ENCODE measurements at places on chromosomes 7 and 10.

- no peak for DNase-seq
Measured at GRCh38 chr10:85067955-85068354, 739.6 kb downstream of the CCSER2 start.

DNA sequence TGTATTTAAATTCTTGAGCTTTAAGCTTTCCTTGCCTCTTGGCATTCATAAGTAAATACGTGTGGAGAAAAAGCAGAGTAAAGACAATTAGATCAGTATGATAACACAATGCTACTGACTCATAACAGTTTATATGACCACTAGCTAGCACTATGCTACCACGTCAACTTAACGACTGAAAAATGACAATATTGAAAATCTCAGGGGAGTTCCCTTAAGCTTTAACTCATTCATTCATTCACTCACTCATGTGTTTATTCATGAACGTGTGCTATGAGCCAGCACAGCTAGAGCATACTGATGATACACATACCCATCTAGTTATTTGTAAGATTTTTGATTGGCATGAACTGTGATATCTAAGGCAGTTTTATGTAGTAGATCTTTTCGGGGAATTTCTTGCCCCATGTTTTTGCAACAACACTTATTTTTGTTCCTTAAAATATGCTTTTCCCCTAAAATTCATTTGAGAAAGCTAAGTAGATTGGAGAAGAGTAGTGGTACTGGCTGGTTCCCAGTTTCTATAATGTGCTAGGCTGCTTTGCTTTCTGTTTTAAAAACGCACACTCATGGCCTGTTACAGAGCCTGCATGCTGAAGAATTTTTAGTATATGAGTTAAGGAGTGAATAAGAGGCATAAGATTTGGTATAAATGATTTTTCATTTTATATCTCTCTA is 57.4 kb upstream of the ACBD5 start:
- no peak for DNase-seq

DNA sequence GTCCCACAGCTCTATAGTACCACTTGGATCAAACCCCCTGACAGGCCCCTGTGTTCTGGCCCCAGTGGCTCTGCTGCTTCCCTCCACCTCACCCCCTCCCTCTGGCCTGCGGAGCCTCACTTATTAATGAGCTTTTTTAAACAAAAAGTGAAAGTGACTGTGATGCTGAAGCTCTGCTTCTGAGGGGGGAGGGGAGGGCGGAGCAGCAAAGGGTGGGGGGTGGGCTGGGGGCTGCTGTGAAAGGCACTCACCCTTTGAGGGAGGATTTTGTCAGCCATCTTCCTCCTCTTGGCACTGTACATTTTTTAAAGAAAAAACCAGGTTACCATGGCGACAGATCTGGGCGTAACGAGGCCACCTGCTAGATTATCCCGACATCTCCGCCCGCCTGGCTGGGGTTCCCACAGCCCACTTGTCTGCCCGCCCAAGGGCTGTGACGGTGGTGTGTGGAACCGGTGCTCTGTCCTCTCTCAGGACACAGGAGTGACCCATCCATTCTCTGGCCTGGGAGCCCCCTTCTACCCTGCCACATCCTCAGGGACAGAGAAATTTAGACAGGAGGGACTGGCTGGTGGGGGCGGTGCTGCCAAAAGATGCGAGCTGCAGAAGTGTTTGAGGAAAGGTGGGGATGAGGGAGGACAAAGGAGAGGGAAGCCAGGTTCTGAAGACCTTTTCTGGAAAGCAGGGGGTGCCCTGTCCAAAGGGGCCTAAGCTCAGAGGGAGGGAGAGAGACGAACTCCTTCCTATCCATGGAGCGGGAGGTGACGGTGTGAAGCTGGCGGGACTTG is 4.9 kb downstream of the SMARCD3 start:
- DNase-seq = peak; percentile 44

DNA sequence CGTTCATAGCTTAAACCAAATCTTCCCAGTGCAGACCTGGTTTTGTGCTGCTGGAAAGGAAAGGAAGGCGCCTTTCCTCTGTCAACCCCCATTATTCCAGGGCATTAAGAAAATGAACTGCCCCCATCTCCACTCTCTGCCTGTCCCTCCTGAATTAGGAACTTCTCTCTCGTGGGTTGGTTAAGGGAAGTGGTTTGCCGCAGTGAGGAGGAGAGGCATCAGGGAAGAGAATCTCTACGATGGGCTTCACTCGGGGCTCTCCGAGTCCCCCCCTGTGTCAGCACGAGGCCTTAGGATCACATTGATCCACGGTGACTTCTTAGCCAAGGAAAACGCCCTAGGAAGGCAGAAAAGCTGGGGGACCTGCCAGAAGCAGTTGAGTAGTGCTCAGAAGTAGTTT is 53.9 kb upstream of the LYZL2 start:
- no peak for DNase-seq

DNA sequence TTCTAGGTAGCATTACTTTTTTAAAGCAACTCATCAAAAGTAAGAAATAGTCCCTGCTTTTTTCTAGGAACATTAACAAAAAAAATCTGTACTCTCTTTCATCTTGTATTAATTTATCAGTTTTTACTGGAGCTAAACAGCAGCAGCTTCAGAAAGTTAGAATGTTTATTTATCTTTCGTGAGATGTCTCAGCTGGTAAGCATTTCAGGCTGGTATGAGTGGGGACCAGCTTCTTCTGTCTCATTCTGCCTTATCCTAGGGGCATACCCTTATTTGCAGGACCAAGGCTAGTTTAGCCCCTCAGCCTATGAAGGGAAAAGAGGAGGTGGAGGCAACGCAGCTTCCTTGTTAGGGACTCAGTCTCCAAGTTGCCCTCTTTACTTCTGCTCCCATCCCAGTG is 35.1 kb downstream of the LANCL2 start:
- DNase-seq = no peak

Data from activated T-cell treated with anti-CD3 and anti-CD28 coated beads, Interleukin-2, amount 50 U/mL, for 48 hours (primary cell).